ENCODE measurements at places on chromosomes 4 and X.

DNA sequence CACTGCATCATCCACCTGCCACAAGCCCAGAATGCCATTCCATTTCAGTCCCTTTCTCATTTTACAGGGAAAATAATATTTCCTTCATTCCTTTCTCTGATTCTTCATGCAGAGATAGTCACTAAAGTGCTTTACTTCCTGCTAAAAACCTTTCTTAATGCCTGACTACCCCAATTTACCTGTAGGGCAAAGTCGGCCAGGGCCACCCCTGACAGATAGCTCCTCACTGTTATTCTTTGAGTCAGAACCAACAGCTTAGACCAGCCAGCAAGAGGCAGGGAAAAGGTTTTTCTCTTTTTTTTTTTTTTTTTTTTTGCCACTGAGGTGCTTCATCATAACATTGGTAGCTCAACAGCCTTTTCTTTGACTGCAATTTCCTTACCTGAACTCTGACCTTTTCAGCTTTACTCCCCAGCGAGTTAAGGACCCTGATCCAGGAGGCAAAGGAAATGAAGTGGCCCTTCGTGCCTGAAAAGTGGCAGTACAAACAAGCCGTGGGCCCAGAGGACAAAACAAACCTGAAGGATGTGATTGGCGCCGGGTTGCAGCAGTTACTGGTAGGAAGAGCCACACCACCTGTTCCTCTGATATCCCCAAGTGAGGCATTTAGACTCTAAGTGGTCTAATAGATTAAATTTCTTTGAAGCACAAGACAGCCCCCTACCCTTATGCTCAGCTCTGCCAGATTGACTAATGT, 85.0 kb downstream of the ALPK1 start:
- DNase-seq: no peak

DNA sequence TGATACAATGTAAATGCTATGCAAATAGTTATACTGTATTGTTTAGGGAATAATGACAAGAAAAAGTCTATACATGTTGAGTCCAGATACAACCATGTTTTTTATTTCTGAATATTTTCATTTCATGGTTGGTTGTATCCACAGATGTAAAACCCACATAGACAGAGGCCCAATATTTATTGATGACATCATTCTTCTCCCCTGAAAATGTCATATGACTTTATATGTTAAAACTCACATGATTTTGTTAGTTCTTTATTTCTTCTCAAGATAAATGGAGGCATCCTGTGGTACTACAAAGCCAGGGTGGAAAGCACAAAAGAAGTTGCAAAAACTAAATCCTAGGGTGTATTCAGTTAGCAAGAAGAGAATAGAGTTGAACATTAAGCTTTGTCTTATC, 149.3 kb upstream of the GLRA2 start:
- no peak for DNase-seq

- no peak for DNase-seq
Observed at GRCh38 chr4:165288639-165289422, 38.6 kb upstream of the MSMO1 start.

DNA sequence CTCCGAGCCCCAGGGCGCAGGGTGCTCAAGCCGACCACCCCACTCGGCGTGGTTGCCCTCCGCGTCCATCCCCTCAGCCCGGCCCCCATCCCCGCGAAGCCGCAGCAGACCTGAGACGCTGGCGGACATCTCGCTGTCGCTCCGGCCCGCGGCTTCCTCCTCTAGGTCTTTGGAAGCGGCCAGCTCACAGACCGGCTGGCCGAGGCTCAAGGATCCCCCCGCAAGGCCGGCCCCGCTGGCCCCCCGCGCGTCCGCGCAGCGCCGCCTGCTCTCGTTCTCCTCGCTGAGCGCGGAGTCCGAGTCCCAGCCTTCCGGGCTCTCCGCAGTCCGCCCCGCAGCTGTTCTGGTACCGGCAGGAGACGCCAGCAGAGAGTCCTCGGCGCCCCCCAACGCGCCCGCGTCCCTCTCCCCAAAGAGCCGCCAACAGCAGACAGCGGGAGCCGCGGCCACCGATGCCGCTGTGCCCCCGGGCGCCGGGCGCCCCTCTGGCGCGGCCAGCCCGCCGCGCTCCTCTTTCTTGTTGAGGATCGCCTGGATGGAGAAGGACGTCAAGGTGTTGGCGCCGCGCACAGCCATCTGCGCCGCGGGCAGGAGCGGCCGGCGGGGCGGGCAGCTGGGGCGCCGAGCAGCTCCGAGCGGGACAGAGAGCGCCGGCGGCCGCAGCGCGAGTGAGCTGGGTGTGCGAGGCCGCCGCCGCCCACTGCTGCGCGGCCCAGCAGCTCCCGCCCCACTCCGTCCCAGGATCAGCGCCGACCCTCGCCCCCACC, at the start of gene NKX3-2:
NKX3-2 (minus strand) TSS at position 670 of the 767 bp plus-strand sequence; CDS start at position 576, 94 bp downstream.
- peak; percentile 21 for DNase-seq

GRCh38 chr4:143118663-143119062, 66.1 kb upstream of the USP38 start:
- DNase-seq: no peak

DNA sequence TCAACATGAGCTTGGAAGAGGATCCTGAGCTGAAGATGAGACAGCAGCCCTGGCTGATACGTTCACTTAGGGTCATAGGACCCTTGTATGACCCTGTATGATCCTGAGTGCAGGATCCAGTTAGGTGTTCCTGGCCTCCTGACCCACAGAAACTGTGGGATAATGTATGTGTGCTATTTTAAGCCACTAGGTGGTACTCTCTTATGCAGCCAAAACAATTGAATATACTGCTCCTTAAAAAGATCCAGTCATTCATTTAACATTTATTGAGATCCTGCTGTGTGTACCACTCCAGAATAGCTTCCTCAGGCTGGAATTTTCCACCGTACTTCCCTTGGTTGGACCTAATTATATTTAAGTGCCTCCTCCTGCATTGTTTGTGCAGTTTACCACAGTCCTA, 167.1 kb downstream of the AMELX start:
- DNase-seq: no peak

GRCh38 chr4:167956676-167957075, 135.7 kb upstream of the ANXA10 start:
- no peak for DNase-seq

DNA sequence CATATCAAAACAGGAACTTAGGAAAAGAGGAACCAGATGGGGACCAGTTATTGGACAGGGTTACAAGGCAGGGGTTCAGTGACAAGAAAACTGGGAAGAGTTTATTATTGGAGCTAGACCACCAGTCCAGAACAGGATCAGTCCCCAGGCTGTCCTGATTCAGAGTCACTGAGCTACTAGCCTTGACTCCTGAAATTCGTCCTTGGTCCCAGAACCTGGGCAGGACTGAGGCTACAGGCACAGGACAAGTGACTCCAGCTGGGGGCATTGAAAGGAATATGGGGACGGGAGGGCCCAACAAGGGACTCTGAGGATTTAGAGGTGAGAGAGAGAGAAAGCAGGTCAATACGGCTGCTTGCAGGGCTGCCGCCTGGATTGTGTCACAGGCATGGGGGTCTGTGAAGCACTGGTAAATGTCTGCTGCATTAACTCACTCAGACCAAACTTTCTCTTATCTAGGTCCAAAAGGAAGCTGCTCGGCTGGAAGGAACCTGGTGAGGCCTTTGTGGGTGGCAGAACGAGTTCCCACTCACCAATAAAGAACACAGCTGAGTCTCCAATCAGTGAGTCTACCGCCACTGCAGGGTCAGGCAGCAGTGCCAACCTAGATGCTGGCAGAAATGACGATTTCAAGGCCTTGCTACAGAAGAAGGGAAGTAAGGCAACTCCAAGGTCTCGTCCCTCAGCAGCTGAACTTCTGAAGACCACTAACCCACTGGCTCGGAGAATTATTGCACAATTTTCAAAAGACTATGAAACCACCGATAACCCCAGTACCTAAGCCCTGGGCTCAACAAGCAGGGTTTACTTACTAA, 11.3 kb upstream of the RTL5 start:
- DNase-seq: no peak

GRCh38 chr4:165877286-165877685, 4.2 kb downstream of the TLL1 start:
- DNase-seq: no peak

- DNase-seq: no peak
Observed at GRCh38 chr4:129350834-129351721, 255.1 kb downstream of the C4orf33 start.

- no peak for DNase-seq
Observed at GRCh38 chrX:43677993-43678392, 21.9 kb downstream of the MAOA start.

DNA sequence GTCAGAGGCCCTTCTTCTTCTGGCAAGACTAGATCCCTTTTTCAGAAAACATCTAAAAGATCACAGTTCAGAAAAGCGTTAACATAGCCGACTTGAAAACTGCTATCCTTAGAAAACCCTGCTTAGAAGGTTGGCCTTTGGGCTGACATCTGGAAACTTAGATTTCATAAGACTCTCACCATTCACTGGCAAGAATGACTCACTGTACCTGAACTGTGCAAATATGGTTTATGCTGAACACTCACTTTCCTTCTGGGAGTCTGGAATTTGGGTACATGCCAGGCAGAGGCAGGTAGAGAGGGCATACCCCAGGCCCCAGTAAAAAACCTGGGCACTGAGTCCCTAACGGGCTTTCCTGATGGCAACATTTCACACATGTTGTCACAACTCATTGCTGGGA, 88.8 kb upstream of the GPC3 start:
- DNase-seq: no peak

- DNase-seq: no peak
Observed at GRCh38 chr4:85722807-85723206, 247.9 kb downstream of the ARHGAP24 start.

GRCh38 chrX:74490247-74490646, 69.0 kb downstream of the SLC16A2 start:
- no peak for DNase-seq

- no peak for DNase-seq
Observed at GRCh38 chr4:67988991-67989390, 25.7 kb upstream of the TMPRSS11A start.

DNA sequence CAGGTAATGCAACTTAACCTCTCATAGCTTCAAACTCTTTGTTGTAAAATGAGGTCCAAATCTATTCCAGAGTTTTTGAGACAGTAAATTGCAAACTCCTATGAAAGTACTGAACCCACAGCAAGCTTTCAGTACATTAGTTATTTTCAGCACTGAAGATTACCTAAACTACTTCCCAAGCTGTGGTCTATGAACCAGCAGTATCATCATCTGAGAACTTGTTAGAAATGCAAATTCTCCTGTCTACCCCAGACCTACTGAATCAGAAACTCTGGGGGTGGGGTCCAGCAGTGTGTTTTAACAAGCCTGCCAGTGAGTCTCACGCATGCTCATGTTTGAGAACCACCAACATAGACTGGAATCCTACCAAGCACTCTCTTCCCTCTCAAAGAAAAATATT, 5.7 kb upstream of the CASP6 start:
- no peak for DNase-seq

- DNase-seq: no peak
Observed at GRCh38 chr4:80005863-80006262, 67.2 kb downstream of the ANTXR2 start.

DNA sequence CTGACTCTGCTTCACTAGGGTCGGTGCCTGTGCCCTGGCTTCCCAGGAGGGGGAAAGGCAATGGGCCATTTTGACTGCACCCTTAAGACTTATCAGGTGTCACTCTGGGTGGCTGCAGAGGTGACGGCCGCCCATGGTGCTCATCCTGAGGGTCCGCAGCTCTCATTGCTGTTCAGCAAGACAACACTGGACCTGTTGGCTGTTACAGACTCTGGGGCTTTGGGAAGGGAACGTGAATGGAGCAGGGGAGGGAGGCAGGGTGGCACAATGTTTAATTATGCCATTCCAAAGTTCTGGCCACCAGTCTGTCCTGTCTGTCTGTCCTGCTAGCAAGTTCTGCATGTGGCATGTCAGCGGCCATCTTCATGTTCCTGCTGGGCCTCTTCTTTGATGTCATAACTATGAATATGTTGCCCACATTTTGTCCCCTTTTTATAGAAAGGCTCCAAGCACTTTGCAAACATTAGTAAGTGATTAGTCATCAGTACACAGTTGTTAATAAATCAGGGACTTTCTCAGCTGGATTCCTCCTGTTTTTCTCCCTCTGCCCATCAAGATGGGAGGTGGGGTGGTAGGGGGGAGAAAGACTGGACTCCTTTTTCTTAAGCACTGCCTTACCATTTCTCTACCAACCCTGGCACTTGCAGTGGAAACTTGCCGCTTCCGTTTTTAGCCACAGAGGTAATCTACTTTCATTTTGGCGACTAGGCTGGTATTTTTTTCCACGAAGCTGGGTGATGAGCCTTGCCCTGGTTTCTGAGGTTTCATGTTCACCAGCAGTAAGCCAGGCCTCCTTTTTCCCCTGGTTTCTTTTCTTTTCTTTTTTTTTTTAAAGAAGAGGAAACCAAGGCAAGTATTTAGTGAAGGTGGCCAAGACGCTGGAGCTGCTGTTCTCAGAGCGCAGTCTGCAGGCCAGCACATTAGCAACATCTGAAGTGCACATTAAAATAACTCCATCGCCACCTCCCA, 88.6 kb upstream of the TRIM2 start:
- DNase-seq: no peak

DNA sequence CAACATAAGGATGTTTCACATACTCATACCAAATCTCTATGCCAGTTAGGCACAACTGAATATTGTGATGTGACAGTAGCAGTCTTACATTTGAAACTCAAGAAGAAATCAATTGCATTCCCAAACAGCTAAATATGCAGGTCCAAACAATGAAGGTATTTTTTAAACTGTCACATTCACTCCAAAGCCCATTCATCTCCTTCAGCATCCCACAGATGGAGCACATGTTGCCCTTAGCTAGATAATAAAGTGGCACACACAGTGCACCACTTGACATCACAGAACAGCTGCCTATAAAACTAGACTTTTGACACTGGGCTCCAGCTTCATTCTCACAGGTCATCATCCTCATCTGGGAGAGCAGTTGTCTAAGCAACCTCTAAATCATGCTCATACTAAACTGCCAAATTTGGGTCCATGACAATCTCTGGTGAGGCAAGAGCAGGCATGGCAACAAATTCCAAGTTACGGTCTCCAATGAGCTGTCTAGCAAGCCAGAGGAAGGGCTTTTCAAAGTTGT, 26.2 kb upstream of the ARHGEF6 start:
- no peak for DNase-seq

DNA sequence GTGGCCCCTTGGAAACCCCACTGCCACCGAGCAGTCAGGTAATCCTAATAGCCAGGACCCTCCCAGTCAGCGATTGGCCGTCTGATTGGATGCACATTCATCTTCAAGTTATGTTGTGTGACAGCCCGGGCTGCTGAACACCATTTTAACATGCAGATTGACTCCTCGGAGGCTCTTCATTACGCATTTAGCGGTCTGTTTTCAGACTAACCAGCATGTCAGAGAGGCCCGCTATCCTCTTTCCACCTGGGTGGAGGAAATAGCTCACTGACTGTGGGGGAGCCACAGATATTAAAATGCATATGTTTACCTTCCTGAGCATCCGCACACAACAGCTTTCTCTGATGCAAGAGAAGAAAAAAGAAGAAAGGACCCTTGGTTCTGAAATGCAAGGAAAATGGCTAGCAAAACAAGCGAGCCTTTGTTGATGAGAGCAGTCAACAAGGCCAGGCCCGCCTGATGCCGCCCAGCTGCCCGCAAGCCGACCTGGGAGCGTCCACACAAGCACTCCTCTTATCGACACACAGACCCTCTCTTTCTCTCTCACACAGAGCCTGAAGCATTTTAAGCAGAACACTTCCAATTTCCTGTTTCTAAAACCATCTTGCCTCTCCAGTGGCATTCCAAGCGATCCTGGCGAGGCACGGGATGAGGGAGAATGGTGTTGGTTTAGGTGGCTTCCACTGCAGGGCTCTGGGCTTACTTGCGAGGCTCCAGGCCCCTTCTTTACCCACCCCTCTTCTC, 118.3 kb downstream of the MGST2 start:
- no peak for DNase-seq

Measured in 8988T (cell line).